ENCODE measurements at places on chromosomes 5 and 9.

- no peak for DNase-seq
Observed at GRCh38 chr5:168658394-168658793, 79.2 kb upstream of the PANK3 start.

- no peak for DNase-seq
Observed at GRCh38 chr9:20349568-20349967, 272.7 kb downstream of the MLLT3 start.

DNA sequence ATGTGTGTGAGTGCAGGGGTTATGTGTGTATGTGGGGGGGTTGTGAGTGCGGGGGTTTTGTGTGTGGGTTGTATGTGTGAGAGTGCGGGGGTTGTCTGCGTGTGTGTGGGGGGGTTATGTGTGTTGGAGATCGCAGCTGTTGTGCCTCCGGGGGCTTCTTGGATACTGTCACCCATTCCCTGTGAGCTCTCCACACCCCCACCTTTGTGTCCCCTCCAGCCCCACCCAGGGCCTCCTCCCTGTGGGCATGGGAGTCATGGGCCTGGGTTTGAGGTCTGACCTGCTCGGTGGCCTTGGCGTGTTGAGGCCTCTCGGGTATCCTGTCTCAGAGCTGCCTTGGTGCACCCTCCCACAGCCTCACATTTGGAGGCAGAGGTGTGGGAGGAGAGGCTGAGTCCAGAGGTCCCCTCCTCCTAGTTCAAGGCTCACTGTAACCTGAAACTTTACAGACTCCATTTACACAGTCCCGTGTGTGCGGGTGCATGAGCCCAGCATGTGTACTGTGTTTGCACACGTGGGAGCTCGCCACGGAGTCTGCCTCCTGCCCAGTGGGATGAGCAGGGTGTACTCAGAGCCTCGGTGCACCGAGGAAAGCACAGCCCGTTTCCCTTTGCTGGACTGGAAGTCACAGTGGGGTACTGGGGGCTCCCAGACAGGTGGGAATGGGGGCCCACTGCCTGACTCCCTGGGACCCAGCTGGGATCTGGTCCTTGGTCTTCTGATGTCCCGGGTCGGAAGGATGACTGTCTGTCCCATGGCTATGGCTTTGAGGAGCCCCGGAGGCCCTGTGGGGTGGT is 43.4 kb downstream of the RXRA start:
- no peak for DNase-seq

DNA sequence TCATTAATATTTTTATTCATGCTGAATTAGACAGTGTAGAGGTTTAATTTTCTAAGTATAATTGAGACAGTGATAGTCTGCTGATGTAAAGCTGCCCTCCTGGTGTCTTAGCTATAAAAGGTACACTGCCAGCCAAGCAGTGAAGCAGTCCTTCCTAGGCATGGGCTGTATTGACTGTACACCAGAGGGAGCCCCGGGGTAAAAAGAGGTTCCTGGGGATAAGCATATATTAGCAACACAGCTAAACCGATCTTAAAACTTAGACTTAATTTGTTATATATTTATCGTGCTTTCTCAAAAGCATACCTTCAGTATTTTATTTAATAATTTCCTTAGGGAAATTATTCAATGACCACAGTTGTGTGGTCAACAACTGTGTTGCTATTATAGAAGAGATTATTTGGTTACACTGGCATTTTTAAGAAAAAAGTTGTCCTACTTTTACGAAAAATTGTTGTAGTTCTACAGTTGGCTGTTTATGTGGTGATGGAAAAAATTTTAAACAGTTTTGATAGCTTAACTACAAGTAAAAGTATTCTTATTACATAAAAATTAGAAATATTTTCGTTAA is 68.8 kb downstream of the ELL2 start:
- DNase-seq, result peak; percentile 68

DNA sequence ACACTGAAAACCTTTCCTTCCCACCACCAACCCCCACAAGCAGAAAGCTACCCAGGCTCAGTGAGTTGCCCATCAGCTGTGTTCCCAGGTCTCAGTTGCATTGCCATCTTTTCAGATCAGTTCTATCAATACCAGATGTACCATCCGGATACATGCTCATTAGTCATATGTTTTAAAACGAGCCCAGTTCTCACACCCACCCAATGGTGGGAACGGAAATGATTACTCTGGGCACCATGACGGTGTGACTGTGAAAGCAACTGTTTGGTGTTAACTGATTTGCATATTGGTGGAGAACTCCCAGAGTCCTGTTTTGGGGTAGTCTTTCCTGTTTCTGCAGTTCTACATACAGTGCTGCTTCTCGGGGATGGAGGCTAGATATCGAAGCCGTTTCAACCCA is 212.3 kb downstream of the TRIM36 start:
- DNase-seq, result no peak

DNA sequence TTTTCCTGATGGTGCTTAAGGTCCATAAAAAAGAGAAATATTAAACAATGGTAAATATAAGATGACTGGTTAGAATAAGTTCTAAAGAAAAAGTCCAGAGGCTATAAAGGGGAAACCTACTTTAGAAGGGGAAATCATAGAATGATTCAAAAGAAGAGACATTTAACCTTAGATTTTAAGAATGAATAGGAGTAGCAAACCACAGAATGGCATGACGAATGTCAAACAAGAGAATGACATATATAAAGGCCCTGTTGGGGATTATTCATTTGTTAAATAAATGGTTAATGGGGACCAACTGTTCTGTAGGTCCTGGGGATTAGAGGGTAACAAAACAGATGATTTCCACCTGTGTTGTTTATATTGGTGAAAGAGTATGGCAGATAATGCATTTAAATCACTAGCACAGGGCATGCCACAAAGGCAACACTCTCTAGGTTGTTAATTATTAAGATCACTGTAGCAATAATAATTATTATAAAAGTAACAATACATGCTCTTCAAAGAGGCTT is 495.2 kb upstream of the GRIA1 start:
- DNase-seq, result no peak

GRCh38 chr5:80399526-80400239 is 8.2 kb upstream of the ZFYVE16 start:
- peak; percentile 79 for DNase-seq

GRCh38 chr9:105830461-105830860 is 136.1 kb downstream of the TMEM38B start:
- DNase-seq, result no peak

GRCh38 chr9:124733964-124734740 is 37.0 kb downstream of the NR6A1 start:
- DNase-seq, result no peak

- DNase-seq, result no peak
Observed at GRCh38 chr9:4588721-4589120, 73.4 kb upstream of the PLPP6 start.

DNA sequence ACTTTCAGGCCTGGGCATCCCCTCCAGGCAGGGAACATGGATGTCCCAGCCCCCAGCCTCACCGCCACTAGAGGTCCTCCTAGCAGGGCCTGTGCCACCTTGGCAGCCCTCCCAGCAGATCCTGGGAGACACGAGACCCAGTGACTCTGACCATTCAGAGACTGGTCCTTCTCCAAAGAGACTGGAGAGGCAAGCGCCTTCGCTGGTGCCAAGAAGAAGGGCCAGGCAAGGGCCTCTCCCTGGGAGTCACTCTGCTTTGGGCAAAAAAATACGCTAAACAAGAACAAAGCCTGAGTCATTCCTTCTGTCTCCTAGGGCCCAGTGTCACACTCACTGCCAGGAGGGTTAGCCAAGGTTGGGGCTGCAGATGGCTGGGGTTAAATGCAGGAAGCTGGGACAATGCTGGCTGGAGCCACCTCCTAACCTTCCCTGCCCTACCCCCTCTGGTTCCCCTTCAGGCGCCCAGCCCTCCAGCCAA is 35.3 kb upstream of the SMIM23 start:
- DNase-seq, result peak; percentile 40

DNA sequence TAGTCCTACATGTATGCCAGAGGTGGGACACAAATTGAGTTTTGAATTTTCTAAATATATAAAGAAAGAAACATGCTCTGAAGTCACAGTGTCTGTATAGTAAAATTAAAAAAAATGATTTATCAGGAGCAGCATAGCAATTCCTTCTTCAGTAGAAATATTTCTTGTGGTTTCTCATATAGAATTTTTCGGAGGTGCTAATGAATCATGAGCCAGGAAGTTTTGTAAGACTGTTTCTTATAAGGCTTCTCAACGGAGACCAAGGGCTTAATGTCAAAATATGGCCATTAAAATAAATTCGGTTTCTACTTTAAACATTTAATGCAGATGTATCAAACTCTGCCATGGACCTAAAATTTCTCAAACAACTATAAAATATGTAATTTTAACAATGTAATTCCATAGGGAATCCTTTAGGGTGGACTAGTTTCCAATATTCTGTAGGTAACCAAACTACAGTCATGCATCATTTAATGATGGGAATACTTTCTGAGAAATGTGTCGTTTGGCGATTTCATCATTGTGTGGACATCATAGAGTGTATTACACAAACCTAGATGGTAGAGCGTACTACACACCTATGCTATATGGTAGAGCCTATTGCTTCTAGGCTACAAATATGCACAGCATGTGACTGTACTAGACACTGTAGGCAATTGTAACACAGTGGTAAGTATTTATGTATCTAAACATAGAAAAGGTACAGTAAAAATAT is 66.3 kb downstream of the ANKRD55 start:
- DNase-seq, result peak; percentile 46

GRCh38 chr9:133763272-133764183 is 25.4 kb upstream of the SARDH start:
- DNase-seq, result peak; percentile 51

GRCh38 chr5:137649228-137649935 is 86.5 kb downstream of the KLHL3 start:
- DNase-seq, result no peak

GRCh38 chr5:56102889-56103288 is 108.1 kb upstream of the IL6ST start:
- no peak for DNase-seq

DNA sequence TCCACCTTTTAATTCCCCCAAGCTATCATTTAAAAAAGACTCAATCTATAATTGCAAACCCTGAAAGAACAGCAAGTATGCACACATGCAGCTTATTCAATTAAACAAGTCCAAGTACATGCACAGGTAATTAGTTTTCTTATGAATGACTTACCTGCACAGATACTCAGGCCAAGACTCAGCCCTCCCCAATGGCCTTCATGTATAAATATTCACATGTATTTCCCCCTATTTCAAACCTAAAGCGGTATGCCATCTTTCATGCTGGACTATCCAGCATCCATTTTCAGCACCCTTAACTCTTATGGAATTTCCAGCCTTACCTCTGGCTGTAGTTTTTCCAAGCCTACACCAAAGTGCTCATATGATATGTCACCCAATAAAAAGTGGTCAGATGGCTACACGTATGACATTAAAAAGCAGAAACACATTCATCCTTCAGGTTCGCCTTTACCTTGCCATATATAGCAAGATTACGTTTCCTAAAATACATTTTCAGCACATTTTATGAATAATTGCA is 205.5 kb downstream of the MEF2C start:
- no peak for DNase-seq

DNA sequence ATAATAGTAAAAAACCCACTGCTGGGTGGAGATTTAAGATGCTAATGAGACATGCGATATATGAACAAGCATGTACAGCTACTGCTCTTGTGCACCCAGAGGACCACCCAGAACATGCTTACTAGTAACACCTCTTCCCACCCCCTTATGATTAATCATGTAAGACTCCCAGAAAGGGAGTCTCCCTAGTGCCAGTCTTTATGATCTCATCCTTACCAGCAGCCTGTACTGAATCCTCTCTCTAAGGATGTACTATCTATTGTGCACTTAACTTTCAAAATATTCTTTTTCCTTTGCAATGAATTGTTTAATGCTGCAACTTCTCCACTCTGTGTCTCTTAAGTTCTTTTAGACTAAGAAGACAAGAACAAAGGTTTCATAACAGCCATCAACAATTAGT is 9.1 kb upstream of the MAT2B start:
- DNase-seq, result peak; percentile 79

DNA sequence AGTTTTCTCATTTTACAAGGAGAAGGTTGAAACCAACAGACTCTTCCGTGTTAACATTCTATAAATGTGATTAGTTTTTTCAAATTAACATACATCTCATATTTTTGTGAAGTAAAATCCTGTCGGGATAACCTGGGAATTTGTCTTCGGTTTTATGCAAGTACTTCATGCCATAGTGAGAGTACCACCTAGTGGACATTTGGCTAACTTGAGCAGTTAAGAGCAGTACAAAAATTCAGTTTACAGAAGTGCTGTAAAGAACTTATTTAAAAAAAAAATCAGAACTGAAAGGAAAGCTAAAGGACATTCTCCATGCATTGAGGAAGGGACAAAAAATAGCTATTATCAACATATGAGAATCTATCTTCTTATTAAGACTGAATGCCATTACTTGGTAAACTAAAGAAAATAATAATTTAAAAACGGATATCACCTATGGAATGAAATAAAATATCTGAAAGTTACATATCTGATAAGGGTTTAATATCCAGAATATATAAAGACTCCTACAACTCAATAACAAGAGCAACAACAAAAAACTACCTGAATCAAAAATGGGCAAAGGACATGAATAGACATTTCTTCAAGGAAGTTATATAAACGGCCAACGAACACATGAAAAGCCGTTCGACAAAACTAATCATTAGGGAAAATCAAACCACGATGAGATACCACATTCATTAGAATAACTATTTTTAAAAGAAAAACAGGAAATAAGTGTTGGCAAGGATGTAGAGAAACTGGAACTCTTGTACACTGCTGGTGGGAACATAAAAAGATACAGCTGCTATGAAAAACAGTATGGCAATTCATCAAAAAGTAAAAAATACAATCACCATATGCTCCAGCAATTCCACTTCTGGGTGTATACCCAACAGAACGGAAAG is 117.0 kb upstream of the GNA14 start:
- peak; percentile 68 for DNase-seq

DNA sequence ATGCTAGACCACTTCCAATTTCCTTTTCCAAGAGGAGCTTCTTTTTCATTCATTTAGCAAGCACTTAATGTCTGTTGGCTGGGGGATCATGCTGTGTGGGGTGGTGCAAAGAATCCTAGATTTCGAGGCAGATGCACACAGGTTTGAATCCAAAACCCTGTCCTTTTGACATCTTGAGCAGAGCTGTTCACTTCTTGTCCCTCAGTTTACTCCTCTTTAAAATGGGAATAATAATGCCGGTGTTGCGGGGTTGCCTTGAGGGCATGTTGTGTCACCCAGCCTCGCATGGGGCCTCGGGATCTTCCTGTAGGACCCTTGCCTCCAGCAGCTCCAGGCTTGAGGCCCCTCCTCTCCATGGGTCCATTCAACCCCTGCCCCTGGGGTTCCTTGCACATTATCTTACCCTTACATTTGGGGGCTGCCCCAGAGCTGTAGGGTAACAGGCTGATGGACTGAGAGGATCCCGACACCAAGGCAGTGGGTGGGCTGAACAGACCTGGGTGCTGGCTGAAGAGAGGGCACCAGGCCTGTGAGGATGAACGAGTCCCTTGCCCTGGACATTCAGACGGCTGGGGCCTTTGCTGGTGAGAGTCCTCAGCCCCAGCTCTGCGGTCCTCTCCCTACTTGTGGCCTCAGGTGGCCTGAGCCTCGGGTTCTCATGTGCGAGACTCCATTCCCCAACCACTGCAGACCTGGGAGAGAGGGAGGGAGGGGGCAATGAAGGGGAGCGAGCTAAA is 145.8 kb downstream of the BARX1 start:
- DNase-seq, result no peak

- no peak for DNase-seq
Observed at GRCh38 chr9:18746631-18747030, 272.7 kb downstream of the ADAMTSL1 start.

- DNase-seq, result no peak
Observed at GRCh38 chr5:35518104-35518503, 99.6 kb upstream of the SPEF2 start.

Data from ELR (cell line).